Midbrain (tissue), 1 donor: ENCODE measurements at places on chromosomes 1 and 21.

GRCh38 chr21:42599486-42599885, 53.9 kb upstream of the PDE9A start:
- no peak for DNase-seq

DNA sequence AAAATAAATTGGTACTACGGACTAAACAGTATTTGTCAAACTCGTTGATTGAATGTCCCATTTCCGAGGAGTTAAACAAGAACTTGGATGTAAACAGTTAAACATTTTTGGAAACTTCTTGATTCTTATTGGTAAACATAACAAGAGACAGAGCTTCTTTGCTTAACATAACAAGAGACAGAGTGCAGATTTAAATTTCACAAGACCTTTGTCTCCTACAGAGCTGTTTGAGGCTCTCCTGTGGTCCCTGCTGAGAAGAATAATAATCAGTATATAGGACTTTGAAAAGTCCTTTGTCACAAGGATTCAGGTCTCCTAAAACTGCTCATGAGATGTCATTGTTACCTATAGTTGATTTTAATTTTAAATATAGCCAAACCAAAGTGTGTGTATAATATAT, 170.6 kb upstream of the C21orf91 start:
- no peak for DNase-seq

DNA sequence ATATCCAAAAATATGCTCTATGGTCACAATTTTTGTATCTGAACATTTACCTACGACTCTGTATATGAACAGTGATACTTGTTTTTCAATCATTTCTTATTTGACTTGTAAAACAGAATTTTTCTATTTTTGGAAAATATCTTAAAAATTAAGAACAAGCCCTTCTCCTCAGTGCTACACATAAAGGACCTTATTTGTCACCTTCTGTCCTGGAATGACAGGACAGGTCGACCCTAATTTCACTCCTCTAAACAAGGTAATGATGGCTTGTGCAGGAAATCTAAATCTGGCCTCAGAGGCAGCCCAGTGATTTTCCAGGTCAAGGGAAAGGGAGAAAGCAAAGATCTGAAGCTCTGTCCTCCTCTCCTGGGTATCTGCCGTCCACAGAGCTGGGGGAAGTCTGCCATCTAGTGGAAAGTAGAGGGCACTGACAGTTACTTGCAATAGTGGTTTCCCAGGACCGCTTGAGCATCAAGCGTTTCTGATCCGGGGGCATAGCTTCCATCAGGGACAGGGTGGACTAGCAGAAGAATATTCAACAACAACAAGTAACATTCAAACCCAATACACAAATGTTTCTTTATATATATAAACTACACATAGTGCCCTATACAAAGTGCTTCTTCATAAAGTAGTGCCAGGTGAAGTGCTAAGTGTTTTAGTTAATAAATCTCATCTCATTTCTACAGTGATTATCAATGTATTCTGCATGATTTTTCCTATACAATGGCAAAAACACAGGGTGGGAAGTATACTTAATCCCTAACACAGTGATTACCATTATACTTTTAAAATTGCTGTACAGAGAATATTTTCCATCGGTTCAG, 74.6 kb downstream of the SLC25A24 start:
- DNase-seq = peak; percentile 75

DNA sequence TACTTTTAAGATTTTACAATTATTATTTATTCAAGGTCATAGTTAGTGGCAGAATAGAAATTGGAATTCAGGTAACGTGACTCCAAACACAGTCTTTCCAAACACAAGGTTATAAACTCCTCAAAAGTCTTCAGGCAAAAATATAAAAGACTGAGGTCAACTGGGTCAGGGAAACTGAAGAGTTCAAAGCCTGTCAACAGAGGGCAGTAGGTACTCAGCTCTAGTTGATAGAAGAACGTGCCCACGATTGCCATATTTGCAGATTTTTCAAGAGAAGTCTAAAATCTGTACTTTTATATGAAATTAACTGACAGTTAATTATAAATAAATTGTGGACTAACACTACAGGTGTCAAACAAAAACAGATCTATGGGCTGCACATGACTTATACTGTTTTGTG, 135.0 kb downstream of the LHX4 start:
- DNase-seq = no peak

GRCh38 chr1:17594690-17595601, 55.4 kb downstream of the ARHGEF10L start:
- DNase-seq = no peak

DNA sequence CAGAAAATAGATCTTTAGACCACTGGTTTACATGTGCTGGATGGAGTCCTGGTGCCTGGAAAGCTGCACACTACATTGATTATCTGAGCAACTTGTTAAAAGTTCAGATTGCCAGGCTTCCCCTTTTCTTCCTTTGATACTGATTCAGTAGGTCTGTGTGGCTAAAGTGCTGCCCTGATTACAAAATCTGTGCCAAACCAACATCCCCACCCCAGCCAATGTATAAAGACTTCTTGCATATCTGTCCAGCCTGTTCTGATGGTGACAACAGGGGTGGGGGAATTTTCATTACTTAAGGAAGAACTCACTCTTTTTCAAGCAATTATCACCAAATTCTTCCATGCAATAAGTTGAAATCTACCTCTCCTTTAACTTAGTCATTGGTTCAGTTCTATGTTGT, 135.5 kb downstream of the TNFSF18 start:
- no peak for DNase-seq

DNA sequence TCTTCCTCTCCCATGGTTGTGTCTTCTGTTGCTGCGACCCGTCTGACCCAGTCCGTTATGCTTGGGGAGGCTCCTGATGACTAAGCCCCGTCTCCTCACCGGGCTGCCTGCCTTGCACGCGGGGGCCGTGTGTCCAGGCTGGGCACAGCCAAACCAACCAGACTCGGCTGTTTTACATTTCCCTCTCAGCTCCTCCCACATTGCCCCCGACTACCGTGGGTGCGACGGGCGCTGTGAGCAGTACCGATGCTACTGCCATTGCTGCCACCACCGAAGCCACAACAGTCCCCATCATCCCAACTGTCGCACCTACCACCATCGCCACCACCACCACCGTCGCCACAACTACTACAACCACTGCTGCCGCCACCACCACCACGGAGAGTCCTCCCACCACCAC, 46.0 kb upstream of the CNTN2 start:
- no peak for DNase-seq
